ENCODE measurements at places on chromosomes 11 and 22.

GRCh38 chr22:44396727-44397722, 84.3 kb upstream of the SHISAL1 start:
- DNase-seq: no peak

GRCh38 chr11:8723711-8724110, 41.1 kb downstream of the RPL27A start:
- no peak for DNase-seq

- no peak for DNase-seq
Measured at GRCh38 chr11:8779732-8780131, 97.1 kb downstream of the RPL27A start.

DNA sequence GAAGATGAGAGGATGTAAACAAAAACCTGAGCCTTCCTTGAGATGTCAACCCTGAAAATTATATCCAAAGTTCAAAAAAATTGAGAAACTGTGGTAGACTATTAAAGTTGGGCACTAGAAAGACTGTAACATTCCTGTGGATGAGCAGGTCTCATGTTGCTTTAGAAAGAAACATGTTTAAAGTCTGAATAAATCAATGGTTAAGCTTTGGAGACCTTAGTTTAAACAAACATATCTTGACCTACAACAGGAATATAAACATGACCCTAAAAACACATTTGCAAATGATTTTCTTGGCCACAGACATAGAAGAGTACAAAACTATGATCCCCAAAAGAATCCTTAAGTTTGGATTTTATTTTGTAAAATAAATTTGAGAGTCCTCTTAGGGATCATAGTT, 38.1 kb upstream of the PCF11 start:
- no peak for DNase-seq

GRCh38 chr22:38424525-38425080, 30.4 kb downstream of the KCNJ4 start:
- DNase-seq: no peak

- peak; percentile 34 for DNase-seq
Measured at GRCh38 chr11:66080055-66080817, 10.2 kb downstream of the PACS1 start.

GRCh38 chr11:46570790-46571398, 22.9 kb downstream of the AMBRA1 start:
- DNase-seq: no peak

DNA sequence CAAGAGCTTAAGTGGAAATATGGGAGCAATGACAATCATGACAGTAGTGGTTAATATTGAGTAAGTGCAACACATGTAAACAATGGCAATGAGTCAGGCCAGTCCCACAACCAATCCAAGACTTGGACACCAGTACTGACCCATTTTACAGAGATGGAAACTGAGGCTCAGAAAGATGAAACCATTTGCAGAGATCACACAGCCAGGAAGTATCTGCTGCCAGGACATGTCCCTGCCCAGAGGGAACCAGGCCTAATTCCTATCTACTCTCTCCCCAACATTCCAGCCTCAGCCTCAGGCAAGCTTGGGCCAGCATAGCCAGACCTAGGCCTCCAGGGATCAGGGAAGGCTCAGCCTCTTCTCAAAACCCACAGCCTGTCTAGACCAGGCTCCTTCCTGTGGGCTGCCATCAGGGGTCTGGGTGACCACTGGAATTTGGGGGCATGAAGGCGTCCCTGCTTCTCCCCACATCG, 395.1 kb downstream of the MN1 start:
- no peak for DNase-seq

DNA sequence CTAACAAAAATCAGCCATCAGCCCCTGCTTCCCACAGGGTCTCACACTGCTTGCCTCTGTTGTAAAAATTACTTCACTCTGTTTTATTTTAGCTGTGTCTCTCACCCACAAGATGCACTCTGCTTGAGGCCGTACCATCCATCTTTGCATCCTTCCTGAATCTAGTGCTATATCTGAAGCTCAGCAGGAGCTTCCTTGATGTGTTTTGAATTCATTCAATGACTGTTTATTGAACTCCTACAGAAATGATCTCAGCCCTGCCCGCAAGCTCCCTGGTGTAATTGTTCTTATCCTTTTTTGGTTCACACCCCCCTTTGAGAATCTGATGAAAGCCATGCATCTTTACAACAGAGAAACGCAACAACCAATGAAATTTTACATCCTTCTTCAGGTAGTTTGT, 310.2 kb upstream of the ZC3H12C start:
- no peak for DNase-seq

- no peak for DNase-seq
Measured at GRCh38 chr22:22618923-22619322, 25.5 kb upstream of the GGTLC2 start.

DNA sequence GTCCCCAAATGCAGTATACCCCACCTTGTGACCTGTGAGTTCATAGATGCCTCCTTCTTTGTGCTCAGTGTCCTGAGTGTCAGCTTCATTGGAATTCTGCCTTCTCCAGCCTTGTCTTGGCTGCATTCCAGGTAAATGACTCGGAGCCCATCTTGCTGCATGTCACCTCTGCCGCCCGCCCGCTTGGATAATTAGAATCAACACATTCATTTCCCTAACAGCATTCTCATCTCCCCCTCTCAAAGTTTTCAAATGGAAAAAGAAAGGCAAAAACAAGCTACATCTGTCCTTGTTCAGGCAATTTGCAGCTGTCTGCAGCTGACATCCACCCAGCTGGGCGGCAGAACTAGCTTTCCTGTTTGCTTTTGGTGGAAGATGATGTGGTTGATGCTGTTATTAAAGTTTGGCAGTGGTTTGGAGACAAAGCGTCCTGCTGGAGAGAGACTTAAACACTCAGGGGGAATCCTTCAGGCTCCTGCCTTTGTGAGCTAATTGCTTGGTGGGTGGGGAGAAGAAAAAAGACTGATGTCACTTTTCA, 198.8 kb upstream of the SEZ6L start:
- no peak for DNase-seq

- DNase-seq: peak; percentile 31
Measured at GRCh38 chr11:128302425-128303186, 284.8 kb downstream of the ETS1 start.

DNA sequence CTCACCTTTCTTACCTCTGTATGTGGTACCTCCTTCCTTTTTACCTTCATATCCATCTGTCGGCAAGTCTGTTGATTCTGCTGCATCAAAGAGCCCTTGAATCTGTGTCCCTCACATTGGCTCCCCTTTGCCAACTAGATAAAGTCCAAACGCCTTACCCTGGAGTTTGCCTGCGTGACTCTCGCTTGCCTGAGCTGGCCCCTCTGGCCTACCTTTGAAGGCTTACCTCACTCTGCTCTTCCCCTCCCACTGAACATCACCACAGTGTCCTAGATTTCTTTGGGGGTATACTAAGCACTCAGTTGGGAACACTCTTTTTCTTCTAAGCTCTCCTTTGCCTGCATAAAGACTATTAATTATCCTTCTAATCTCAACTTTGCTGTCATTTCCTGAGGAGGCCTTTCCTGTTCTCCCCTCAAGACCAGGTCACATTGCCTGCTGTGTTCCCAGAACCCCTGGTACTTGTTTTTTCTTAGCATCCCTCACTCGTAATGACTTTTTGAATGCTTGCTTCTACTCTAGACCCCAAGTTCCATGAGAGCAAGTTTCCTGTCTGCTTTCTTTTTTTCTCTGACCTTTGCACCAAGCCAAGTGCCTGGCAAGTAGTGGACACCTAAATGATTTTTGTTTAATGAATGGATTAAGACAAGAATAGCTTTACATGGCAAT, 67.8 kb upstream of the ADORA2A start:
- no peak for DNase-seq

DNA sequence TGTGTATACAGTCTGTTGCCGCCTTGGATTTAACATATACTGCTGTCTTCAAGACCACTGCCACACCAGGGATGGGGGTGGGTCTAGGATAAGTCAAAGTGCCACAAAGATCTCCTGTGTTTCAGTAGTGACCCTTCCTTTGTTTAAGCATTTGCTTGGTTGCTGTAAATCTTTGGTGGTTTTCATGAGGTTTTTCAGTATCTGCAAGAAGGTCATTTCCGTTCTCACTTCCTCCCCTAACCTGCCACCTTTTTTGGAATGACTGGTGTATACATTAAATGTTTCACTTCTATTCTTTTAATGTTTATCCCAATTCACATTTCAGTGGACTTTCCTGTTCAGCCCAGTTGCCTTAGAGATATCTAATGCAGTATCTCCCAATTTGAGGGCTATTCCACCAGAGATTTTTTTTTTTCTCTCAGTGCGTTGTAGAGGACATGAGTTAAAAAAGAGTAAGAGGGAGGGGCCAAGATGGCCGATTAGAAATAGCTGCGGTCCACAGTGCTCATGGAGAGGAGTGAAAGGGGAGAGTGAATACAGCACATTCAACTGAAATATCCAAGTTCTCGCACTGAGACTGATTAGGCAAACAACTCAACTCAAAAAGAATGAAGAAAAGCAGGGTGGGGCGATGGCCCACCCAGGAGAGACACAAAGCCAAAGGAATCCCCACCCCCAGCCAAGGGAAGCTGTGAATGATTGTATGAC, 43.2 kb downstream of the USP47 start:
- DNase-seq: no peak

- no peak for DNase-seq
Measured at GRCh38 chr11:66639066-66639813, 737 bp downstream of the RBM4 start.

GRCh38 chr22:40270748-40271373, 75.4 kb upstream of the ADSL start:
- DNase-seq: no peak

- no peak for DNase-seq
Measured at GRCh38 chr11:81165164-81165563, 1568.5 kb downstream of the FAM181B start.

- DNase-seq: no peak
Measured at GRCh38 chr11:29914203-29914930, 102.5 kb downstream of the KCNA4 start.

GRCh38 chr11:1824221-1825038, 10.4 kb upstream of the SYT8 start:
- DNase-seq: no peak

DNA sequence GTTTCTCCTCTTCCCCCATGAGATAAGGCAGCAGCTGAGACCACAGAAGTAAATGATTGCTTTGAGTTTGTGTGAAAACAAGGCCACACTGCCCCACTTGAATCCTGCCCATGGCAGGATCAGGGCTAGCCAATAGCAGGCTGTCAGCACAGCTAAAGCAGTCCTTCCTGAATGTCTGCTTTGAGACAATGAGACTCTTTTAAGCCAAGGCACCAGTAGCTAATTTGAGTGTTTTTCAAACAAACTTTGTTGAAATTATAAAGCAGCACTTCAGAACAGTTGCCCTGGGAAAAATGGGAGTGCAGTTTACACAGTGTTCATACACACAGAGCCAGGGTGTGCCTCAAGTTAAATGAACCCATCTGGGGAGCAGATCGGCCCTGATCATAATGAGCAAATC, 103.5 kb upstream of the OR5AK2 start:
- DNase-seq: no peak

DNA sequence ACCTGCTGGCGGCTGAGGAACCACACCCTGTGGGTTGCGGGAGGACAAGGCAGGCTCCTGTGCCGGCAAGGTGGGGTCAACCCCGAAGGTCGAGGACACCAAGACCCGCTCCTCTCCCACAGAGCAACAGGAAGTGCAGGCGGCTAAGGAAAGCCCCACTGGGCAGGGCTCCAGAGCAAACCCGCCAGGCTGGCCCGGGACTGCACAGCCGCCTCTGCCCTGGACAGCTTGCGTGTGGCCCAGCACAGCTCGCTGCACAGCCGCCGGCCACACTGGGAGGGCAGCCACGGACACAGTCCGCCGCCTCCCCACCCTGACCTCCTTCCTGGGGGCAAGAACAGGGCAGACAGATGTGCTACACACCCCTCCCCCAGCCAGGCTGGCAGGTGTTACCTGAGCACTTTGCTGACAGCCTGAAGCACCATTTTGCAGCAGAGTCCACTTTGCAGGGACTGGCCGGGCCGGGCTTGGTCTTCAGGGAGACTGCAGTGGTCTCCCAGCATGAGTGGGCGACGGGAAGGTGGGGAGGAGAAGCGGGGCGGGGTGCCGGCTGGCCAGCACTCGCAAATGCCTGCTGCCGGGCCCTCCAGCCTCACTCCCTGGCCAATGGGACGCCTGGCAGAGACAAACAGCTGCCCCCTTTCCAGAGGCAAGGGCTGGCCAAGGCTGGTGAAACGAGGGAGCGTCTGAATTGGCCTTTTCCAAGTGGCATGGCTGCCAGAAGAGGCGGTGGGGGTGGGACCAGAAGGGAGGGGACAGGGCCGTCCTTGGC, at the start of gene MOB2:
Gene MOB2 (minus strand): TSS at position 726 of the 772 bp plus-strand sequence. CDS start 223 bp downstream, at position 503.
- DNase-seq: no peak

GRCh38 chr11:77190331-77191075, 62.5 kb downstream of the MYO7A start:
- no peak for DNase-seq

GRCh38 chr11:70833011-70833410, 419.4 kb downstream of the SHANK2 start:
- no peak for DNase-seq

GRCh38 chr11:94791216-94791889, 23.2 kb downstream of the AMOTL1 start:
- DNase-seq: no peak

- no peak for DNase-seq
Measured at GRCh38 chr11:129268371-129268770, 76.2 kb upstream of the ARHGAP32 start.

GRCh38 chr22:27443306-27443705, 358.2 kb downstream of the MN1 start:
- DNase-seq: no peak

- DNase-seq: no peak
Measured at GRCh38 chr11:111388420-111388819, 9.3 kb upstream of the POU2AF1 start.

GRCh38 chr22:20240447-20240764, 27.7 kb downstream of the RTN4R start:
- DNase-seq: no peak

GRCh38 chr11:114416441-114416961, 16.0 kb downstream of the RBM7 start:
- no peak for DNase-seq

- no peak for DNase-seq
Measured at GRCh38 chr11:125078516-125079140, 15.5 kb downstream of the SLC37A2 start.
